Activated CD4-positive, alpha-beta T cell treated with anti-CD3 and anti-CD28 coated beads, Interleukin-2, Interleukin-4, amounts not matched to agents 100 ng/mL and 50 ng/mL, durations not matched to agents 16 hours and 8 hours (primary cell): ENCODE measurements at places on chromosomes 3 and 15.

DNA sequence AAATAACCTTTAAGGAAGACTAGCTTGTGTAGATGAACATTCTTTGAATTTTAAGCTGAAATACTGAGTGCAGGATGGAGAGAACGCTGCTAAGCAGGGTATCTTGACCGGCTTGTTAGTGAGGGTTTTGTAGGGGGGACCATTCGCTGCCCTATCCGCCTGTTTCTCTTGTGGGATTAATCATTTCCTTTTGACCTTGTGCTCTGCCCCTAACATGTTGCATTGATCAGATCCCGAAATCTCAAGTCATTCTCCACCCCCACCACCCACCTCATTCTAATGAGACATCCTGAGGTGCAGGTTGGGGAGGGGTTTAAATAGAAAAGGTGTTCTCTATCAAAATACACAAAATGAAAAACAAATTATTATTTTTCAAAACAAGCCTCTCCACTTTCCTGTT lies 32.8 kb downstream of the TRIM71 start:
- DNase-seq = no peak

GRCh38 chr3:31311559-31311958 lies 221.2 kb upstream of the STT3B start:
- no peak for DNase-seq

- DNase-seq = no peak
Observed at GRCh38 chr3:197293605-197294237, 4.7 kb downstream of the DLG1 start.

GRCh38 chr15:47186075-47186474 lies 531.2 kb upstream of the SEMA6D start:
- no peak for DNase-seq
